ENCODE measurements at places on chromosomes 11 and 22.

- peak; percentile 54 for DNase-seq
These were observed 28.3 kb upstream of the UPB1 start for GRCh38 chr22:24466716-24467328.

DNA sequence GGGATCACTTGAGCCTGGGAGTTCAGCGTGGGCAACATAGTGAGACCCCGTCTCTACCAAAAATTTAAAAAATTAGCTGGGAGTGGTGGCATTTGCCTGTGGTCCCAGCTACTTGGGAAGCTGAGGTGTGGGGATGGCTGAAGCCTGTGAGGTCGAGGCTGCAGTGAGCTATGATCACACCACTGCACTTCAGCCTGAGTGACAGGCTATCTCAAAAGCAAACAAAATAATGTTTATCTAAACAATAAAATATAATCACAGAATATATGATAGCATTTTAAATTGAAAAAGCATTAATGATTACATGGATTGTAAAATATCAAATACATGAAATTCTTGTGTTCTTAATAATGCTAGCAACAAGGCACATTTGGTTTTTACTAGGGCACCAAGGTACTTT, 2.7 kb downstream of the BEST1 start:
- no peak for DNase-seq

GRCh38 chr11:65013888-65014725, at the start of gene ARL2:
ARL2 (plus strand) TSS chr11:65014160; CDS start chr11:65014208, 48 bp downstream.
- DNase-seq = peak; percentile 97

- no peak for DNase-seq
These were observed at the start of gene SLC5A1 for GRCh38 chr22:32042924-32043323. SLC5A1 (plus strand) TSS chr22:32043261; CDS start chr22:32043282, 21 bp downstream.

- DNase-seq = peak; percentile 37
These were observed 4.4 kb downstream of the TSG101 start for GRCh38 chr11:18522388-18522787.

GRCh38 chr11:64522843-64523380, 68.1 kb upstream of the SLC22A12 start:
- DNase-seq = peak; percentile 40

DNA sequence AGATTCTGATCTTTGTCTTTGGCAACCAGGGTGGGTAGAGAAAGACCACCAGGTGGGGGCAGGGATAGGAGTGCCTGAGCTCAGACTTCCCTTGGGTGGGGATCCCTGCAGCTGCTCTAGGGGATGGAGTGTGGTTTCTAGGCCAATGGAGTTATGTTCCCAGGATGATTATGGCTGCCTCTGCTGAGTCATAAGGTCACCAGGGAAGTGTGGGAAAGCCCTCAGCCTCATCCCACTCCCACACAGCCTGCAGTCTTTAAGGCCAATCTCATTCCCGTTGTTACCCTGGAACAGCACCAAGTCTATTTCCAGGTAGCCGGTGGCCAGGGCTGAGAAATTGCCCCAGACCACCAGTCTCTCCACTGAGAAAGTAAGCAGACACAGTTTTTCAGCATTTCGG, 2269.3 kb upstream of the RAG2 start:
- DNase-seq = no peak

DNA sequence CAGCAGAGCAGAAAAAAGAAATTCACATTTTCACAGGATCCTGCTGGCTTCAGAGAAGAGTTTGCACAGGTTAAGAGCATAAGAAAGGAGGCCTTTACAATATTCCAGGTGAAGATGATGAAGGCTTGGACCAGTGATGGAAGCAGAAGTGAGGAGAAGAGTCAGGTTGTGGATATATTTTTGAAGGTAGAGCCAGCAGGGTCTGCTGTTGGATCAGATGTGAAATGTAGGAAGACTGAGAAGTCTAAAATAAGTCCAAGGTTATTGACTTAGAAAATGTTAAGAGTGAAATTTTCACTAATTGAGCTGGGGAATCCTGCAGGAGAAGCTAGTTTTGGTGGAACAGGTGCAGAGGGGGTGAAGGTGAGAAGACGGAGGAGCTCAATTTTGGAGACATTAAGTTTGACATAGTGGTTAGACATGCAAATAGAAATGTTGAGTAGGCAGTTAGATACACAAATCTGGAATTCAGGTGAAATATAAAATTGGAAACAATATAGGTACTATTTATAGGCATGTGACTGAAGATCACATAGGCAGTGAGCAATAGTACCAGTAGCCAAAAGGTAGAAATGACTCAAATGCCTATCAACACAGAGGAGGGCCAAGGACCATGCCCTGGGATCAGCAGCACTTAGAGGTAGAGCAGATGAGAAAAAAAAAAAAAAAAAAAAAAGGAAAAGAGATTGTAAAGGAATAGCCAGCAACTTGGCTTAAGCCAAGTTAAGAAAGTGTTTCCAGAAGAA, 252.0 kb downstream of the AASDHPPT start:
- DNase-seq = no peak

GRCh38 chr11:4677948-4678347, 19.7 kb downstream of the OR51E2 start:
- DNase-seq = no peak

- no peak for DNase-seq
These were observed 61.6 kb downstream of the STK33 start for GRCh38 chr11:8532475-8532874.

- DNase-seq = no peak
These were observed 83.1 kb upstream of the PRODH start for GRCh38 chr22:19019029-19019678.

Measured in hematopoietic multipotent progenitor cell treated with erythropoietin and hydrocortisone succinate and interleukin-3 and kit ligand, for 4 days (in vitro differentiated cells).